ENCODE measurements at places on chromosomes 16 and 17. TPM values are rescaled to one million over a fixed set of nuclear protein-coding genes. Genes with fewer than 3 reads are reported as not detected.

Gene SLC12A3
- total RNA-seq: not detected

Gene ANKS4B
- not detected for total RNA-seq

Gene KRT31
- total RNA-seq: not detected

Gene CHCT1
- not detected for total RNA-seq

Gene C16orf96
- total RNA-seq: 1.1 TPM

Gene TK1
- total RNA-seq: 2.0 TPM

Gene CACNG1
- total RNA-seq: not detected

Gene MEIOB
- not detected for total RNA-seq

Gene SMIM22
- total RNA-seq: not detected

Gene TLCD2
- 21.4 TPM for total RNA-seq

Gene PIP4K2B
- total RNA-seq: 59.5 TPM

Gene PRDM7
- not detected for total RNA-seq

Gene RCVRN
- 0.22 TPM for total RNA-seq

Gene GINS2
- 0.22 TPM for total RNA-seq

Gene ABCC11
- total RNA-seq: not detected

Gene TNFRSF13B
- total RNA-seq: not detected

Data from subcutaneous adipose tissue (tissue), 4 donors.